ENCODE measurements at places on chromosomes 3 and 15.

- no peak for DNase-seq
These were observed 29.8 kb upstream of the PRR23E start for GRCh38 chr3:127162947-127163645.

GRCh38 chr15:99719096-99719541 lies 14.1 kb downstream of the LYSMD4 start:
- DNase-seq, result no peak

GRCh38 chr15:82832601-82833361 lies 23.4 kb downstream of the WHAMM start:
- DNase-seq, result no peak

GRCh38 chr3:110234831-110235230 lies 836.8 kb upstream of the NECTIN3 start:
- no peak for DNase-seq

- no peak for DNase-seq
These were observed 21.9 kb downstream of the AKAP13 start for GRCh38 chr15:85402195-85402881.

- no peak for DNase-seq
These were observed 6.7 kb downstream of the ZBTB47 start for GRCh38 chr3:42660131-42660715.

- DNase-seq, result no peak
These were observed 25.9 kb downstream of the MYO9A start for GRCh38 chr15:72092006-72092405.

- no peak for DNase-seq
These were observed 55.3 kb downstream of the CCR4 start for GRCh38 chr3:33006571-33007286.

- DNase-seq, result no peak
These were observed 53.7 kb downstream of the RGMA start for GRCh38 chr15:93035092-93035915.

DNA sequence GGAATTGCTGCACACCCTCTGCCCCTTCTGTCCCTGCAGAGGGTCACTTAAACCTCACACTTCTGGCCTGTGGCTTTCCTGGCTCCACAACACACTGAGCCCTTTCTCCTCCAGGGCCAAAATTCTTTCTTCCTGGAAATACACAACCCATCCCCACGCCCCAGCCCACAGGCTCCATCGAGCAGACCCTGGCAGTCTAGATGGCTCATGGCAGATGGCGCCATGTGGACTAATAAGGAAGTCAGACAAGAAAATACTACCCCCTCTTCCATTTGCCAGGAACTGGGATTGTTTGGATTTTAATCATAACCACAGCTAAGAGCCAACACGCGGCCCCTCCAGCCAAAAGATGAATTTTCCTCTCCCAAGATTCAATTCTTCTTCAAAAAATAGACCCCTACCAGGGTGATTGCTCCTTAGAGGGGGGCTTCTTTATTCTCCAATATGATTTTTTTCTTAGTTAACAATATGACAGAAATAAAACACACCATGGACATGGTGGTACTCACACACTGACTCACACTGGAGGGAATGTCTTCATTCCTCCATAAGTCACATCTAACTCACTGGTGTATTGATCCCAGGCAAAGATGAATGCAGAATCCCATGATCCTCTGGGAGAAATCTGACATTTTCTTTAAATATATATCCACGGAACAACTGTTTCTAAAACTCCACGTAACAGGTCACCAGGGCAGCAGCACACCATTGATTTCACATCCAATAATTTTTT lies 111.5 kb downstream of the NTRK3 start:
- DNase-seq, result no peak

- no peak for DNase-seq
These were observed 14.8 kb downstream of the ARNT2 start for GRCh38 chr15:80418892-80419537.

- DNase-seq, result no peak
These were observed 51.8 kb upstream of the PLXND1 start for GRCh38 chr3:129658110-129658843.

GRCh38 chr3:185630182-185630622 lies 44.1 kb downstream of the SENP2 start:
- DNase-seq, result no peak

GRCh38 chr3:85360742-85361387 lies 402.1 kb downstream of the CADM2 start:
- no peak for DNase-seq

GRCh38 chr3:5464649-5465048 lies 277.1 kb downstream of the EDEM1 start:
- no peak for DNase-seq

- DNase-seq, result no peak
These were observed 180.3 kb upstream of the UBE3A start for GRCh38 chr15:25619076-25619475.

- no peak for DNase-seq
These were observed 65.3 kb downstream of the ECT2 start for GRCh38 chr3:172815857-172816256.

DNA sequence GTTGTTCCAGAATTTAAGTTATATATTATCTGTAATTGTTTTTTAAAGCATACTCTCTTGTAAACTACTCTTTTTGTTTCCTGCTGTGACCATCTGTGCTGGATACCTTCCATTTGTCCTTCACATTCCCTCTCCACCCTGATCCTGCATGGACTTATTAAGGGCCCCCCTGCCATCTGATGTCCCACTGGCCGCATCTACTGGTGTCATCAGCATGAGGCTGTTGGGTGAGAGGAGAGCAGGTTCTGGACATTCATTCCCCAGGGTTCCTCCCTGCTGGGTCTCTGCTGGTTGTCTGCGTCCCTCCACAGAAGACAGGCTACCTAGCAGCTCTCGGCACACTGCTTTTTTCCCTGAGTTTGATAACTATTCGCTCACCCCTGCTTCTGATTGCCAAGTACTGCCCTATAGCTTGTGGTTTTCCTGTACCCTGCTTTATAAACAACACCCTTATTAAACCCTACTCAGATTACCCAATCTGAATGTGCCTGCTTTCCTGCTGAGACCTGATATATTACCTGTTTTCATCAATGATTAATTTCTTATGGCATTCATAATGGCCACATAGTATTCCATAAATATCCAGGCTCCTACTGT lies 7.7 kb downstream of the CMTM8 start:
- no peak for DNase-seq

DNA sequence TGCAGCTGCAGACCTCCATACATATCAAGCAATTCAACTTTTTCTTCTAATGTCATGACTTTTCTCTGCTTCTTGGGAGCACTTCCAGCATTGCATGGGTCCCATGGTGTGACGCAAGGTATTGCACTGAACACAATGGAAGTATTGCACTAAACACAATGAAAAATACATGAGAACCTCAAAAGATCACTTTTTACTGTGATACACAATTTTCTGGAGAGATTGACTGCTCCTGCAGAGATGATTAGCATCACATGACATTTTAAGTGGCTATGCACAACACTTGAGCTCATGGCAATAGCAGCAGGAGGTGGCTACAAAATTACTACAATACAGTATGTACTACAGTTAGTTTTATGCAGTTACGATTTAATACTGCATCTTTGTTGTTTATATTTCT lies 113.5 kb upstream of the BHLHE40 start:
- DNase-seq, result no peak

DNA sequence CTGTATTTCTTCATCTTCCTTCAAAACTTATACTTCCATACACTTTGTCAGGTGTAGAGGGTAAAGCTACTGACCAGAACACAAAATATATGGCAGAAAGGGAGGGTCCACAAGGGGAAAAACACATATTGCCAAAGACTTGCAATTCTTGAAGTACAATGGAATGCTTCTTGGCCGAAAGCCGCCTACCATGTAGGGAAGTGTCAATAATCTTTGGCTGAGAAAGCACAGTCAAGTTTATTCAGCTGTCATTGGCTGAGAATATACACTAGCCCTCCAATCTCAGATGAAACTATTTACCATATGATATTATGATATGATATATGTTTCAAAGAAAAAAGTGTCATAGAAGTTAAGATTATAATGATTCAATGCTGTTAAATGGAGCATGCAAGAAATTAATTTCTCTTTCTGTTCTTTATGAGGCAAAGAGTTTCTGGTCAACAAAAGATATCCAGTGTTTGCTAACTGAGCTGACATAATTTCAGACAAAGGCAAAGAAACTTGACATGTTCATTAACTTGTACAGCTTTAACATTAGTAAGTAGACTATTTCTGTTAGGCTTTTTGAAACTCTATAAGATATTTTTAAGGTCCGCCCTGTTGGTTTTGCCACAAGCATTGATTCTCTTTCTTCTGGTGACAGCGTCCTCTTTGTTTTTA lies 89.0 kb upstream of the LPP start:
- no peak for DNase-seq

GRCh38 chr3:158920371-158920770 lies 118.5 kb downstream of the MFSD1 start:
- DNase-seq, result no peak

- DNase-seq, result no peak
These were observed 70.6 kb upstream of the CTSH start for GRCh38 chr15:79015416-79015815.

DNA sequence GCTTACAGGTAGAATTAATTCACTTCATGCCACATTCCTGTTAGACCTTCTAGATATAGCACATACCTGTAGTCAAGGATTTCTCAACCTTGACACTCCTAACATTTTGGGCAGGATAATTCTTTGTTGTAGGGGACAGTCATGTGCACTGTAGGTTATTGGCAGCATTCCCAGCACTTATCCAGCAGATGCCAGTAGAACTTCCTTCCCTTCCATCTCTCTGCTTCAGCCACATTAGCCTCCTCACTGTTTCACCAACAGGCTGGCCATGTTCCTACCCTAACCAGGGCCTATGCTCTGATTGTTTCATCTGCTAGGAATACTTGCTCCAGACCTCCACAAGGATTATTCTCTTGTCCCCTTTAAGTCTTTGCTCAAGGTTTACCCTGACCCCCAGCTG lies 68.0 kb upstream of the STAC start:
- no peak for DNase-seq

DNA sequence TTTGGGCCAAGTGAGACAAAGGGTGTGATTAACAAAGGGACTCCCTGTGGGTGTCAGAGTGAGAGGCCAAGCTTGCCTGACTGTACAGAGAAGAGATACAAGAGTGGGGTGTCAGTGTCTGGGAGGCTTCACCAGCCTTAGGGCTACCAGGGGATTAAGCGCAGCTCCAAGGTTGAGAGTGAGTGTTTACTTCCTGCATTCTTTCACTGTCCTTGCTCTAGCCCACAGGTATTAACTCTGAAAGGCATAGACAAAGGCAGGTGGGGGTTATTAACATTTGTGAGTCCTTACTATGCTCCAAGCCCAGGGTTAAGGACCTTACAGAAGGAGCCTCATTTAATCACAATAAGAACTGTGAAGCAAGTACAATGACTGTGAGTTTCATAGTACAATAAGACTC lies 107.6 kb downstream of the IL20RB start:
- DNase-seq, result no peak

- DNase-seq, result no peak
These were observed 208.4 kb downstream of the TP63 start for GRCh38 chr3:189839576-189839975.

- no peak for DNase-seq
These were observed 6.5 kb downstream of the DAG1 start for GRCh38 chr3:49476563-49476962.

GRCh38 chr15:66389859-66390381 lies 3.2 kb downstream of the MAP2K1 start:
- no peak for DNase-seq

DNA sequence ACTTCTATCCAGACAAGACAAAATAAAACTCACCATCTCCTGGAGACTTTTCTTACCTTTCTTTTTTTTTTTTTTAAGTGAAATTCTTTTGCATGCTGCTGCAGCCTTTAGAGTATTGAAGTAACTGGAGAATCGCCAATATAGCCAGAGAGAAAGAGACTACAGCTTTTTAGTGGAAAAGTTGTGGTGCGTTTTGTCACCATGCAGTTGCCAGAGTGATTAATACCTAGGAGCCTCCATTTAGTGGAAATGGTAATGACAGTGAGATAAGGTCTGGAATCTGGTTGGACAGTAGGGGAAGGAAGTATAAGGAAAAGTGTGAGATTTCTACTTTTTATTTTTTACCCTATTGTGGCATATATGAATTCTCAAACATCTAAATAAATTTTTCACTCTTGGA lies 18.1 kb upstream of the PARP14 start:
- DNase-seq, result no peak

GRCh38 chr15:33022629-33023028 lies 171.9 kb downstream of the FMN1 start:
- DNase-seq, result no peak

DNA sequence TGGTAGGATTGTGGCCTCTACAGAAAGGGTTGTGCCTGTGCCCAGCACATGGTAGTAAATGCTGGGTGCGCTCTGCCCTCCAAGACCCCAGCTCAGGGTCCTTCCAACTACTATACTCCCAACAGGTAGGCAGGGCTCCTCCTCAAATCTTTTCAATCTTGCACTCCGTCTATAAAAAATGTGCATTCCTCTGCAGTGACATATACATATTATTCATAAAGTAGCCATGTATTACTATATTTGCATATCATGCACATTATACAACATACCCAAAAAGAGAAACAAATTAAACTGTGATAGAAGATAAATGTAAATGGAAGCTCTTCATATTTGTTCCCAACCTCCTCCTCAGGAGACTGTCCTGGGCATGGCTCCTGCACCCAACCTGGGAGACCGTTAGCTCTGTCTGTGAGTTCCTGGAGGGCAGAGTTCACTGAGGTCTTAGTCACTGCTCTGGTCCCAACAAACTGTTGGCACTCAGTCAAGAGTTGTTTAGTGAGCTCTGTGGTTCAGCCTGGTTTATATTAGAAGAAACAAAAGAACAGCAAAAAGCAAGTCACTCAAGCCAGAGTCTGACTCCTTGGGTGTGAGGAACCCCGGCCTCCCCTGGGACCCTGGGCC lies 47.7 kb upstream of the GRIP2 start:
- DNase-seq, result no peak

DNA sequence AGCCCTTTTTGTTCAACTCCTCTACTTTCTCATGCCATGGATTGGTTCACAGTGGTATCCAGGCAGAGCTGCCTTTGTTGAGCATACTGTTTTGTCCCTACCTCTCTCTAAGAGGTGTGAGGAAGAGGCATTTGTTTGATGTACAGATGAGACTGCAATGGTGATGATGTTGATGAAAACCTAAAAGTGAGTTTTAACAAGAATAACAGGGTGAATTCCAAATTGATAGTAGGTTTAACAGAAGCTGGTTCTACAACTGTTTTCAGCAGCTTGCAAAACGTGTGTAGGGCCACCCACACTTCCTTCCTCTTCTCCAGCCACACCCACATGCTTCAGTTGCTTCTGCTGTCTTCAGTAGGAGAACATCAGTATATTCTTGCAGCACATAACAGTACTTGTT lies 10.2 kb downstream of the SNRK start:
- no peak for DNase-seq

GRCh38 chr15:80207887-80208286 lies 44.1 kb downstream of the CTXND1 start:
- no peak for DNase-seq

DNA sequence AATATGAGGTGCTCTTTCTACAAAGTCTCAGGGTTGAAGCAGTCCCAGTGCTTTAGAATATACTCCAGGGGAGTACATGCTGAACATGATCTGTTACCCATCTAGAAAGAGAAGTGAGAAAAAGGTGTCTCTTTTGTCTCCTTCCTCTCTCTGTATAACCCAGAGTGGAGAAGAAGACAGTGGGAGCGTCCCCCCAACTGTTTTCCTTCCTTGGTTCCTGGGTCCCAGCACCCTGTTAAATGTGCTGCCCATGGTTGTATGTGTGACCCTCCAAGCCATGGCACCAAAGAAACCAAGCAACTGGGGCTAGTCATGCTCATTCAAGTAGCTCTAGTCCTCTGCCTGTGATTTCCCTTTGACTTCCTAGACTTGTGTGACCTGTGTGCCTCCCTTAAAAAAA lies 683.7 kb downstream of the TBL1XR1 start:
- DNase-seq, result no peak

Data from cortex of kidney (tissue), 1 donor.